ENCODE measurements at places on chromosomes 12 and 14.
A peak's percentile ranks its signal among the peaks of the same experiment; 100 is the strongest.

- no peak for DNase-seq
Measured at GRCh38 chr12:133235401-133236112, at the start of gene ANHX. Gene ANHX, minus strand, starts transcription at chr12:133235877. Its CDS starts 1,521 bp downstream, at chr12:133234356.

GRCh38 chr12:51343201-51343600, 3.3 kb downstream of the CELA1 start:
- DNase-seq: no peak

GRCh38 chr12:51955702-51956101, 4.2 kb downstream of the ACVR1B start:
- no peak for DNase-seq

- no peak for DNase-seq
Measured at GRCh38 chr14:25116607-25117006, 66.7 kb upstream of the STXBP6 start.

- DNase-seq: no peak
Measured at GRCh38 chr14:105148604-105149145, 19.9 kb downstream of the JAG2 start.

GRCh38 chr12:8556531-8557097, 15.9 kb upstream of the CLEC4E start:
- DNase-seq: no peak

GRCh38 chr14:101812071-101812470, 50.6 kb downstream of the PPP2R5C start:
- DNase-seq: no peak

DNA sequence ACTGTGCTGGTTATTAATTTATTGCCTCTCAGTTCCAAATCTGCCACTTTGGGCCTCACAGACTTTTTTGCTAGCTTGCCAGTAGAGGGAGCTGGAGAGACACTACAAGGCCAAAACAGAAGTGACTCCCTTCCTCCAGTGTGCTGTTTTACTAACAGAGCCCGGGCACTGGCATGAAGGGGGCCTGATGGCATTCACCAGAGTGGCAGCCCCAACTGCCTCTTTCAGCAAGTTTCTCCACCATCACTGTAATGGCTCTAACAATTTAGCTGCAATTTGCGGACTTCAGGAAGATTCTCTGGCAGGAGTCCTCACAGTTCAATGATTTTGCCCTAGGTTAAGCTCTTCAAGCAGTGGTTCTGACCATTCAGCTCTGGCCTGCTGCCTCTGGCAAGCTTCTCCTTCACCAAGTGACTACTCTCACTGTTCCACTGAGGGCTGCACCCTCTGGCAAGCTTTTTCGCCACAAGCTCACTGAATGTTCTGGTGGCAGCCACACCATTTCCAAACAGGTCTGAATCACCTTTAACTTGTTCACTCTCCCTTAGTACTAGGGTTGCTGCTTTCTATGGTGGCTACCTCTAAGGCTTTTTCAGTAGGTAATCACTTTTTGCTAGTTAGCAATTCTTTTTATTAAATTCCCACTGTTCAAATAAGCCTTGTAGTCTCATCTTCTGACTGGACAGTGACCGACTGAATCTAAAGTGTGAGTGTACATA, 104.9 kb downstream of the ZC3H14 start:
- peak; percentile 70 for DNase-seq

DNA sequence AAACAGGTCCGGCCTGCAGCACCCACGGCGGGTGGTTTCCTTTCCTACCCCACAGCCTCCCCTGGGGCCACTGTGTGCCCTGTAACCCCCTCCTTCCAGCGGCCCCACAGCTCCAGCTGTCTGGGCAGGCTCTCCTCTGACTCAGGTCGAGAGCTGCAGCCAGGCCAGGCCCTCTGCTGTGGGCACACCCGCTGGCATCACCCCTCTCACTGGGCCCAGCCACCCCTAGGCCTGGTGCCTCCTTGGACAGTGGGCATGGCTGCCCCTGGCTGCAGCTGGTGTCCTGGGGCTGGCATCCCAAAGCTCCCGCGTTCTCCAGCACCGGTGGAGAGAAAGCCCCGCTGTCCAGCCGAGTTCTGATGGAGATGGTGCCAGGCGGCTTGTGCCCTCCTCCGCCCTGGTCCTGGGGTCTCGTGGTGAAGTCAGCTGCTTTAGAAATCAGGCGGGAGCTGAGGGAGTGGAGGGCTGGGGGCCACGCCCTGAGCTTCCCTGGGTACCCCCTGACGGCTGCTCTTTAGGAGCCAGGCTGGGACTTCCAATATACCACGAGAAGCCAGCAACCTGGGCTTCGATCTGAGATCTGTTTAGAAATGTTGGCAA, 114.9 kb downstream of the KIF26A start:
- no peak for DNase-seq

DNA sequence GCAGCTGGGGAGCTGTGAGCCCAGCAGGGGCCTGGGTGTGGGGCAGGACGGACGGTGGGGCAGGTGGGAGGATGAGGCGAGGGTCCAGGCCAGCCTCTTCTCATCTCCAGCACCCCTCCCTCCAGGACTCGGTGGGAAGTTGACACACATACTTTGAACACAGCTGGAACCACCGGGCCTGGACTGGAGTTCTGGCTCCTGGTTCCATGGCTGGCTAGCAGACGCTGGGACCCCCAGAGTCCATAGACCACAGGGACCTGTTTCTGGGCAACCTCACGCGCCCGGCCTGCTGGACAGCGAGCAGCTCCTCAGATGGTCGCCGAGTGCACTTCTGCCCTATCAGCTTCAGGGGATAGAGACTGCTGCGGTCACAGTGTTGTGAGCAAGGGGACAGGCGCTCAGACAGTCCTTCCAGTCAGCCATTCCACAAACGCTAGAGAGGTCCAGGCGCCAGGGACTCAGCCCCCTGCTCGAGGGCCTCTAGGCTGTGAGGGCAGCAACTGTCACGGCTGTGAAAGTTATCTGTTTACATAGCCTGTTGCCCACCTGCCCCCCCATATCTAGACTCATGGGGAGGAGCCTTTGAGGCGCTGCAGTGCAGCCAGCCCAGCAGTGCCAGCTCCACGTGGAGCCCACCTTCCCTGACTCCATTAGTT, 25.2 kb downstream of the TCHP start:
- no peak for DNase-seq

DNA sequence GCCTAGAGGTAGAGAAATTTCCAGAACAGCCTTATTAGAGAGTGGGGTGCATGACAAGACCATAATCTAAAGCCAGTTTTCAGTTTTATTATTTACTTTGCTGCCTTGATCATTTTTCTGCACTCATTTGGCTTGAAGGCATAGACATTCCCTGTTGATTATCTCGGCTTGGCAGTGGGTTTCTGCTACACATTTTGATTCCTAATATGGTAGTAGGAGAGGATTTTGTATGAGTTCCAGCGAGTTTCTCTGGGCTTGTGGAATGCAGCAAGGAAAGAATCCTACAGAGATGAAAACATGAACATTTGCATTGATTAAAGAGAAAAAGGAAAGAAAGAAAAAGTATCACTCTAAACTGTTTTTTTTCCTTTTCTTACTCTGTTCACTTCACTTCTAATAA, 281.2 kb downstream of the PAWR start:
- DNase-seq: peak; percentile 77

DNA sequence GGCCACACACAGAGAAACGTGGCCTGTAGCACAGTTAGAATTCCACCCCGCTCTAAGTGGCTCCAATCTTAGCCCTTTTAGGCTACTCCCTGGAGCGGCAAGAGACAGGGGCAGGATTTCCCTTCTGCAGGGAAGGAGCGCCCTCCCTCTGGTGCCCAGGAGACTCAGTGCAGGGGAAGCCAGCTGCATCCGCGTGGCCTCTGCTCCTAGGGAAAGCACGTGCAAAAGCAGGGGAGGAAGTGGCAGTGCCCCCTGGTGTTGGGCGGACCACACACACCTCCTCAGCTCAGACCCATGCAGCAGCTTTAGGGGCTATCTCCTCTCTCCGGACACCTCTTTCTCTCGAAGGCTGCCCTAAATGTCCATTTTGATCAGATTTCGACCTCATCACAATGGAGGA, 50.0 kb downstream of the SPRING1 start:
- peak; percentile 65 for DNase-seq

DNA sequence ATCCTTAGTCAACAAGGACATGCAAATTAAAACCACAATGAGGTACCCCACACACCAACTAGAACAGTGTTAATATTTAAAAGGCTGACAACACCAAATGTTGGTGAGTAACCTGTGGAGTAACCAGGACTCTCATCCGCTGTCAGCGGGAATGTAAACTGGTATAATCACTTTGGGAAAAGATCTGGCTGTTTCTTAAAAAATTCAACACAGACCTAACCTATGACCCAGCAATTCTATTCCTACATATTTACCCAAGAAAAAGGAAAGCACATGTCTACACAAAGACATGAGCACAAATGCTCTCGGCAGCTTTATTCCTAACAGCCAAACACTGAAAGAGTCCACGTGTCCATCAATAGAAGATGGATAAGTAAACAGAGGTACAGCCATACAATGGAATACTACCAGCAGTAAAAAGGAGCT, 26.6 kb downstream of the NRDE2 start:
- no peak for DNase-seq

DNA sequence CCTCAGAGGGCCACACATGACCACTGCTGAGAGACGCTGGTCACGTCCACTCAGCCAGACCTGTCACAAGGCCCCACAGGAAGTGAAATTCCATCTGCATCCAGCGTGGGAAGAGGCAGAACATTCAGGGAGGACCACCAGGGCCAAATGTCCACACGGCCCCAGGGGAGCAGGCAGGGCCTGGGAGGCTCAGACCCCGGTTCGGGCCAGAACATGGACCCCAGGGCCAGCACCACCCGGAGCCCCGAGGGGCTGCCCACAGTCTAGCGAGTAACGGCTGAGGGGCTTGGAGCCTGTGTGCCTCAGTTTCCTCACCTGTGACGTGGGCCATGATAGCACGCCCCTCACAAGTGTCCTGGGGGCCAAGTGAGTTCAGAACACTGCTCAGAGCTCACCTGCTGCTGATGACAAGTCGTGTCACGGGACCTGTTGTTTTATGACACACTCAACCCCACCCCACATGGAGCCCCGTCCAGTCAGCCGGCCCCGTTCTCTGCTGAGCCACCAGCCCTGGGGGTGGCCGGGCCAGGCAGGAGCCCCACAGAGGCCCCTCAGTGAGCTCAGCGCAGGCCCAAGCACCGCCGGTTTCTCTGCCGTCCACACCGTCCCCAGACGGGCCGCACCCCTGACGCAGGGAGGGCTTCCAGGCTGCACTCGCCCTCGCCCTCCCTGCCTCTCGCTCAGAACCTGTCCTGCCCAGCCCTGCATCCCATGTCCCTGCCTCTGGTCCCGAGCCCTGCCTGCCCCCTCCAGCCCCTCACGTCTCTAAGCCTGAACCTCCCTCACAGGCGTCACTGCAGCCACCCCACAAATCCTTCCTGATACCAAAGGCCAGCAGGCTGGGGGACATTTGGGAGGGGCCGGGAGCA, 79.5 kb upstream of the GALNT9 start:
- DNase-seq: no peak

- no peak for DNase-seq
Measured at GRCh38 chr12:95337146-95337545, 119.5 kb downstream of the VEZT start.

GRCh38 chr14:100740196-100740825, 13.6 kb downstream of the DLK1 start:
- no peak for DNase-seq

DNA sequence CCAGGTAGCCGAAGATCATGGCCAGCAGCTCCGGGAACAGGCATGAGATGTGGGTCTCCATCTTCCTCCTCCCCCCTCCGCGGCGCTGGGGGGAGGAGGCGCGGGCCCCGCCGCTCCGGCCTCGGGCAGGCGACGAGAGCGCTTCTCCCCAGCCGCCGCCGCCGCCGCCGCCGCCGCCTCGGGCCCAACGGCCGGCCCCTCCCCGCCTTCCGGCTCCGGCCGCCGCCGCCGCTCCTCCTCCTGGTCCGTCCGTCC, 448 bp downstream of the FBXL14 start:
- DNase-seq: peak; percentile 23

GRCh38 chr12:90166012-90166411, 457.4 kb upstream of the ATP2B1 start:
- no peak for DNase-seq

DNA sequence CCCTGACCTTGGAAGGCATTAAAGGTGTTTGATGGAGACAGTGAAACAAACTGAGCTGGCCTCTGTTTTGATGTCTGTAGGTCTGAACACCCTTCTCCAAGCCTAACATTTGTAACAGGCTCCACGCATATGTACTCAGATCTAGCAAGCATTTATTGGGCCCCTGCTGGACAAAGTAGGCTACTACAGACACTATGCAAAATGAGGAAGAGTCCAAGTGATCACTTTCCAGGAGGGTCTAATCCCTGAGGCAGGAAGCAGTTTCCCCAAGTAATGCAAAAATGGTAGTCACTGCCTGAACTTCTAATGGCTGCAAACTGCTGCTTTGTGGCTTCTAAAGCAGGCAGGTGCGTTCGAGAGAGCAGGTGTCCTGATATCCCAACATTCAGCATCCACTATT, 405.8 kb downstream of the MED13L start:
- peak; percentile 43 for DNase-seq

- no peak for DNase-seq
Measured at GRCh38 chr12:5655120-5655519, 223.2 kb downstream of the NTF3 start.

- DNase-seq: no peak
Measured at GRCh38 chr14:47959740-47960139, 284.3 kb upstream of the MDGA2 start.

- DNase-seq: no peak
Measured at GRCh38 chr12:60832290-60832689, 1236.5 kb downstream of the SLC16A7 start.

GRCh38 chr14:67245104-67245503, 3.9 kb downstream of the PALS1 start:
- DNase-seq: no peak

- no peak for DNase-seq
Measured at GRCh38 chr12:13606290-13606689, 375.1 kb downstream of the GRIN2B start.

DNA sequence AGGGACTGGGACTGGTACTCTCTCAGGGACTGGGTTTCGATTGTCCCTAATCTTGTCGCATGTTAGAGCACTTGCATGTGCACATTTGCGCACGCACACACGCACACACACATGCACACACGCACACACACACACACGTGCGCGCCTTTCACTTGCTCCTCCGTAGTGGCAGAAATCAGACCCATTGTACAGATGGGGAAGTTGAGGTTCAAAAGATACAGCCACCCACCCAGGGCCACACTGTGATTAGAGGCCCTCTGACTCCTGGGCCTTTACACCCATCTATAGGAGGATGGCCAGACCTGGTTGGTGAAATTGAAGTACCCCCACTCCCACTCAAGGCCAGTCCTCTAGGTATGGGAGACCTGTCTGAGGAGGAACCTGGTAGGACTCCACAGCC, 167.8 kb upstream of the LHX5 start:
- no peak for DNase-seq

All from H4 (cell line).